ENCODE measurements at places on chromosomes 6 and 20.

GRCh38 chr6:16049168-16049567, 79.7 kb upstream of the MYLIP start:
- no peak for DNase-seq

DNA sequence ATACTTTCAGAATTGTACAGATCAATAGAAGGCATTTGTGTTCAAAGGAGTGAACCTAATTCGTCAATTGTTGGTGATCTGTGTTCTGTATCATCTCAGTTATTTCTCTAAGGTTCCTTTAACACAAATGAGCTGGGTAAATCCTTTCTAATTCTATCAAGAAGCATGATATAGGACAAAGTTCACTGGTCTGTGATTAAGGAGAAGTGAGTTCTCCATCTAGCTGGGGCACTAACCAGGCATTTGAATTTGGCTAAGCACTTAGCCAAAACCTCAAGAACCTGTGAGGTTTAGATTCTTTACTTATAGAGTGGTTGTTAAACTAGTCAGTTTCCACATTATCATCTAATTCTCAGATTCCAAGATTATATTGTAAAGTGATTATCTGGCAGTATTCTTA, 50.3 kb downstream of the DOP1A start:
- DNase-seq: no peak

GRCh38 chr6:165660857-165661663, 2.0 kb downstream of the PDE10A start:
- DNase-seq: no peak

GRCh38 chr6:85756982-85757381, 114.3 kb upstream of the SYNCRIP start:
- DNase-seq: no peak

- DNase-seq: no peak
These were observed 26.8 kb downstream of the SGK1 start for GRCh38 chr6:134291156-134291555.
